Osteoblast (primary cell): ENCODE measurements at places on chromosomes 3 and 15. TPM values are rescaled to one million over a fixed set of nuclear protein-coding genes. Genes with fewer than 3 reads are reported as not detected.

DPP8 gene
- total RNA-seq, result 40.9 and 42.4 TPM in 2 replicates

SLC7A14 gene
- total RNA-seq, result 0.29 and 0.36 TPM in 2 replicates

GRAMD1C gene
- total RNA-seq, result 1.2 and 2.2 TPM in 2 replicates

NEO1 gene
- total RNA-seq, result 55.4 and 64.2 TPM in 2 replicates

POLR2H gene
- 47.4 and 61.2 TPM in 2 replicates for total RNA-seq

NANOGP8 gene
- under 0.01 and 1.2 TPM in 2 replicates for total RNA-seq

C3orf85 gene
- not detected in 2 replicates for total RNA-seq

GALNT15 gene
- total RNA-seq, result 6.5 and 7.1 TPM in 2 replicates

GPR149 gene
- not detected in 2 replicates for total RNA-seq

TMEM158 gene
- total RNA-seq, result 4.7 and 9.0 TPM in 2 replicates

IL17RB gene
- total RNA-seq, result under 0.01 and 0.29 TPM in 2 replicates

FETUB gene
- total RNA-seq, result not detected in 2 replicates

PLA1A gene
- total RNA-seq, result under 0.01 and 0.36 TPM in 2 replicates

LRRC34 gene
- 2.2 and 2.4 TPM in 2 replicates for total RNA-seq

GABRR3 gene
- not detected in 2 replicates for total RNA-seq

PARP15 gene
- total RNA-seq, result 3.2 and 3.6 TPM in 2 replicates

IL20RB gene
- 1.2 and 1.8 TPM in 2 replicates for total RNA-seq

GUCA1C gene
- total RNA-seq, result not detected in 2 replicates

SPRED1 gene
- 32.6 and 32.7 TPM in 2 replicates for total RNA-seq

MEGF11 gene
- total RNA-seq, result not detected in 2 replicates

PLCD1 gene
- total RNA-seq, result 23.2 and 23.6 TPM in 2 replicates

PCLAF gene
- 20.6 and 29.2 TPM in 2 replicates for total RNA-seq

TIMP4 gene
- total RNA-seq, result 2.4 and 3.3 TPM in 2 replicates

TMCO5A gene
- not detected in 2 replicates for total RNA-seq

NUP210 gene
- total RNA-seq, result under 0.01 TPM in 2 replicates

HIGD2B gene
- total RNA-seq, result under 0.01 TPM in 1 of 2 replicates, not detected in the other

HIGD1A gene
- 86.6 and 88.3 TPM in 2 replicates for total RNA-seq

RHO gene
- total RNA-seq, result not detected in 2 replicates

TGFBR2 gene
- total RNA-seq, result 118 and 162 TPM in 2 replicates

TADA3 gene
- total RNA-seq, result 88.4 and 102 TPM in 2 replicates

IL17RE gene
- 0.29 and 0.72 TPM in 2 replicates for total RNA-seq

ISL2 gene
- 0.29 and 1.1 TPM in 2 replicates for total RNA-seq

PIK3CA gene
- 29.8 and 34.7 TPM in 2 replicates for total RNA-seq

PARL gene
- total RNA-seq, result 26.8 and 34.0 TPM in 2 replicates

CHRM5 gene
- under 0.01 TPM in 2 replicates for total RNA-seq

ACVR2B gene
- total RNA-seq, result 2.9 and 3.6 TPM in 2 replicates

ANKRD34C gene
- not detected in 2 replicates for total RNA-seq

FGD5 gene
- total RNA-seq, result under 0.01 TPM in 2 replicates

CASR gene
- not detected in 2 replicates for total RNA-seq

TNFSF10 gene
- total RNA-seq, result 3.5 and 4.0 TPM in 2 replicates

ACKR4 gene
- 0.72 TPM in 1 of 2 replicates, not detected in the other for total RNA-seq

FBXL22 gene
- total RNA-seq, result 0.59 and 1.8 TPM in 2 replicates

MRAS gene
- 80.7 and 81.6 TPM in 2 replicates for total RNA-seq

SLC9A9 gene
- 6.5 and 8.3 TPM in 2 replicates for total RNA-seq
